ENCODE measurements at places on chromosomes 5 and 9.
A peak's percentile ranks its signal among the peaks of the same experiment; 100 is the strongest.

- DNase-seq = no peak
Observed at GRCh38 chr5:2737273-2738155, 14.0 kb downstream of the IRX2 start.

- no peak for DNase-seq
Observed at GRCh38 chr9:120435091-120435490, 144.9 kb downstream of the CDK5RAP2 start.

GRCh38 chr9:36174731-36175130 lies 5.5 kb downstream of the CCIN start:
- no peak for DNase-seq

DNA sequence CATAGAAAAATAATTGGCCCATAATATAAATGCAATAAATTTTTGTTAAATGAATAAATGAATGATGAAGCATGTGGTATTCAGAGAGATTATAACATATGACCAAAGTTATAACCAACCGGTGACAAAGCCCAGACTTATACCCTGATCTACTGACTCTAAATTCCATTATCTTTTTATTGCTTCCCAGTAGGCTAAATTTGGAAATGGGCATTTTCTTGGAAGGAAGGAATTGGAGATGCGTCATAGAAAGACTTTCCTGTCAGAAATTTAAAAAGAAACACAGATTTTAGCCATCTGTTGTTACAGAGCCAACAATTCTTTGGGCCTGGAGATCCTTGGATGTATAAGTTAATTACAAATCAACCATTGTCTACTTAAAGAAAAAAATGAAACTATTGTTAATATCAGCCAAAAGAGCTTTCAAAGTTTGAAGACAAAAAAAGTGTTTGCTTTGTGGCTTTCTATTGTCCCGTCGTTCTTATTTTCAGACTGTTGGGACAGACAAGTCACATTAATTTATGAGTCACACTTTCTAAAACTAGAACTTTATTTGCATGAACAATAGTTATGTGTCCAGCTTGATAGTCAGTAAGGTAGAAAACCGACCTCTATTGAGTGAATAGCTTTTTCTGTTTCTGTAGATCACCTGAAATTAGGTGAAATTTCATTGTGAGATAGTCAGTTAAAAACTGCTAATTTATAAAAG lies 428.7 kb downstream of the GABRG2 start:
- no peak for DNase-seq

DNA sequence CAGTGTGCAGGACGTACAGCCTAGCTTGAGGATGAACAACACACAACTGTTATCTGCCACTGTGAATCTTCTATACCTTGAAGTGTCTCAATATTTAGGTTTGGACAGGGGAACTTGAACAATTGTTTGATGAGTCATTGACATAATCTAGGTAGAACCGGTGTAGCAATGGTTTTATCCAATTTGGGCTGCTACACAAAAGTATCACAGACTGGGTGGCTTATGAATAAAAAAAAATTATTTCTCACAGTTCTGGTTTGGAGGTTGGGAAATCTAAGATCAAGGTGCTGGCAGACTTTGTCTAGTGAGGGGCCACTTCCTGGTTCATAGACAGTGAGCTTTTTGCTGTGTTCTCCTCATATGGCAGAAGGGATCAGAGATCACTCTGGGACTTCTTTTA lies 359.7 kb downstream of the HCN1 start:
- DNase-seq = no peak

DNA sequence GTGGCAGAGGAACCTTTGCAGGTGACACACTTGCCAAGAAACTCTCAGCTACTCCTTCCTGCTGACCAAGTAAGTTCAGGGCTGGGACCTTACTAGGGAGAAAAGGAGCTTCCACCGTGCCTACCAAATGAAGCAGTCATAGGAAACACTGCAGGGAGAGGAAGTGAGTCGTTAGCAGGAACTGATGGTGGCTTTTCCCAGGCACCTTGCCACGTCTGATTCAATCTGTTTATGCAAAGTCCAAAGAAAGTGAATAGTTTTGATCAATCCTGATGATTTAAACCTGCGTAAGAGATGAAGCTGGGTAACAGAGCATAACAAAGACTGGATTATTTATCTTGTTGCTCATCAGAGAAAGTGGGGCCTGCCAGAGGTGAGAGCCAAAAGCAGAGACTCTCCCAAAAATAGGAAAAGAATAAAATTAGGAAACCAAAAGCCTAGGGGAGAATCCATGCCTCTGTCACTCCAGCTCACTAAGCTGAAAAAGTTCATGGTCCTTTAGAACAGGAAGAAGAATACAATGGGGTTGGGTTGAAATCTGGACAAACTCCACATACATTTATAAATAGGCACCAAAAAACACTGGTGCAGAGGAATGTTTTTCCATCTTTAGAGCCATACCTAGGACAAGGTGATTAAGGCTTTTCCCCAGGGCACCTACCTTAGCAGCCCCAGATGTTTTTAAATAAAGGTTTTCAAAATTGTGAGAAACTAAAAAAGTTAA lies 9.3 kb upstream of the PFDN1 start:
- no peak for DNase-seq

GRCh38 chr9:88826181-88826580 lies 165.1 kb upstream of the S1PR3 start:
- no peak for DNase-seq

DNA sequence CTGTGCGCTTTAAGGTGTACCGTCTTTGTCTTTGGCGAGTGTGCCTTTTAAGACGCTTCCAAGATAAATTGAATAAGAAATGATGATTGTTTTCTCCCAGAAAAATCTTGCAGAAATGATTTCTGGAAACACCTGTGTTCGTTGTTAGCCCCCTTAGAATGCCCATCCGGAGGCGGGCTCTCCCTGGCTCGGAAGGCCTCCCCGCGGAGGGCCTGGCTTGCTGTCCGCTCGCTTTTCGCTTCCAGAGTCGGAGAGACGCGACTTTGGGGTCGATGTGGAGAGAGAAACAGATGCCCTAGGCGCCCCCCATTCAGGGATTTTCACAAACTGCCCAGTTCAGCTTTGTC lies 23.9 kb downstream of the LECT2 start:
- DNase-seq = no peak

DNA sequence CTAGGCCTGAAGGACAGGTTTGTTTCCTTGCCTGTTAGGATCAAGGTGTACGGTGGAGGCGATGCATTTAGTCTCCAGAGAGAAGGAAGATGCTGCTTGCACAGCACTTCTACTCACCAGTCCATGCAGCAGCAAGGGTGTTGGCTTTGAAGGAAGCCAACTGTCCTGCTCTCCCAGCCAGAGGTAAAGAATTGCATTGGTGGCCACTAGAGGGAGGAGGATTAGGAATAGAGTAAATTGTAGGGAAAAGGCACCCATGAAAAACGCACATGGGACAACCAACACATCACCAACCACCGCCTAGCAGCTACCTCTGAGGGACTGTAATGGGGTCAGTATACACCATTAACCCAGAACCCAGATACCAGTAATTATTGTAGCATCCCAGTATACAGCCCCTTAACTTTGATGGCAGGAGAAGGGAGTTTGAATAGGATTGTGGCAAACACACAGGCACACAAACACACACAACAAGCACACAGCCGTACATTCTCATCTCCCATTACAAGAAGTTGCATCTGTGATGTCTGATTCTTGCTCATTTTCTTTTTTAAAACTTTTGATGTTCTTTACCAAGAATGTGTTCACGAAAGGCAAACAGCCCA lies 267.7 kb downstream of the ADAMTS6 start:
- peak; percentile 5 for DNase-seq

GRCh38 chr5:113035096-113035495 lies 58.5 kb downstream of the DCP2 start:
- no peak for DNase-seq

DNA sequence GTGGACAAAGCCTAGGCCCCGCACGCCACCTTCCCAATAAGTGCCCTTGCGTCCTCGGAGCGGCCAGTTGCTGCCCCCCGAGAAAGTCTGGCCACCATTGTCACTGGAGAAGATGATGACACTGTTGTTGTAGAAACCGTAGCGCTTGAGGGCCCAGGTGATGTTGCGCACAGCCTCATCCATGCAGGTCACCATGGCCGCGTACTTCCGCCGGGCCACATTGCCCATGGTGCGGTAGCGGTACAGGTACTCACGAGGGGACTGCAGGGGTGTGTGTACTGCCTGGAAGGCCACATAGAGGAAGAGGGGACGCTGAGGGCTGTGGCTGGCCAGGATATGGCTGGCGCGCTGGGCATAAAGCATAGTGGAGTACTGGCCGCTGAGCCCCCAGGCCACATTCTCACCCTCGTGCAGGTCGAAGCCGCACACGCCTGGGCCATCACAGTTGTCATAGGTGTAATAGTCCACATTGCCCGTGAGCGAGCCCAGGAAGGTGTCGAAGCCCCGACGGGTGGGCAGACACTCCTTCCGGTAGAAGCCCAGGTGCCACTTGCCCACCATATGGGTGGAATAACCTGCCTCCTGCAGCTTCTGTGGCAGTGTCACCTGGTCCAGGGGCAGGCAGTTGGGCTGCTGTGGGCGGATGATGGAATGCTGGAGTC lies 4.6 kb downstream of the ARSI start:
- no peak for DNase-seq

- DNase-seq = peak; percentile 56
Observed at GRCh38 chr9:94952565-94953373, 226.3 kb downstream of the AOPEP start.

GRCh38 chr5:86596476-86596875 lies 21.3 kb upstream of the COX7C start:
- no peak for DNase-seq

GRCh38 chr5:18220631-18221030 lies 586.4 kb downstream of the TAF11L14 start:
- no peak for DNase-seq

DNA sequence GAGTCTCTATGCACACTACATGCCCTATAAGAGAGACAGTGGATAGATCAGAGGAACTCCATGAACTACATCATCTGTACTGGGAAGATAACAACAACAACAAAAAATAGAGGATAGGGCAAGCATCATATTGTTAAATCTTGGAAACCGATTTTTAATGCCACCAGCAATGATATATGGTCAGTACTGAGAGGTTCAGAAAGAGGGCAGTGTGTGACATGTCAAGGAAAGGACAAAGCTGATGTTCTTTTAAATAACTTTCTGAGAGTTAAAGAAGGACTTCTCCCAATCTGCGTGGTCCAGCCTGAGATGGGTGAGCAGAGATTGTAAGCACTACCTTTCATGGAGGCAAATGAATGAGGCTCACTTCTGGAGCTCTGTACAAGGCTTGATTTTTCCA lies 62.0 kb upstream of the PHF24 start:
- peak; percentile 10 for DNase-seq

DNA sequence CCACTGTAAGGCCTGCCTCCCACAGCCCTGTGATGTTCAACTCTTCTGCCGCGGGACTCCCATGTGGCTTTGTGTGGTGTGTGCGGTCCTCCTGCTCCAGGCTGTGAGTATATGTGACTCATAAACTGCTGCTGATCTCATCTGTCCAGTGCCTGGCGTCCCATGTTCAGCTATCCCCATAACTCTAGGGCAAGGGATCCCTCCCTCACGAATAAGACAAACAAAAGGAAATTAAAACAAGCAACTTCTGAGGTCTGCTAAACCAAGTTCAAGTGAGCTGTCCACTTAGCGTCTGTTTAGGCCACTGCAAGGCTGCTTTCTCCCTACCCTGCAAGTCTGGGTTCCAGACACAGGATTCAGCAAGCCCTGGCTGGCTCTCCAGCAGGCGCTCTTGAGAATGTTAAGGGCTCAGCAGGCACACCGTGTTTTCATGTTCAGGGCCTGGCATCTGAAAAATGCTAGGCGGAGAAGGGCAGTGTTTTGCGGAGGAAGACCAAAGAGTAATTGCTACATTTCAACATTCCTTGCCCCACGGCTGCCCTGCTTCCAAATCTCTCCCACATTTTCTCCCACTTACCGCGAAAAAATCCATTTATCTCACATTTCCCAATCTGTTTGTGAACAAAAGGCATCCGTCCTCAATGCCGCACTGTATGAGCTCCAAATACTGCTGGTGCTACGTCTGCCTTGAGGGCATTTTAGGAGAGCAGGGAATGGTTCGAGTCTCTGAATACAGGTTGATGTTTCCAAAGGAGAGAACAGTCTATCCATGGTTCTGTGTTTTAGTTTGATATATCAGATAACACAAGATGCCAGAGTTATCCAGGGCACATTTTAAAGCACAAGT lies 280.2 kb downstream of the SEMA5A start:
- DNase-seq = no peak

DNA sequence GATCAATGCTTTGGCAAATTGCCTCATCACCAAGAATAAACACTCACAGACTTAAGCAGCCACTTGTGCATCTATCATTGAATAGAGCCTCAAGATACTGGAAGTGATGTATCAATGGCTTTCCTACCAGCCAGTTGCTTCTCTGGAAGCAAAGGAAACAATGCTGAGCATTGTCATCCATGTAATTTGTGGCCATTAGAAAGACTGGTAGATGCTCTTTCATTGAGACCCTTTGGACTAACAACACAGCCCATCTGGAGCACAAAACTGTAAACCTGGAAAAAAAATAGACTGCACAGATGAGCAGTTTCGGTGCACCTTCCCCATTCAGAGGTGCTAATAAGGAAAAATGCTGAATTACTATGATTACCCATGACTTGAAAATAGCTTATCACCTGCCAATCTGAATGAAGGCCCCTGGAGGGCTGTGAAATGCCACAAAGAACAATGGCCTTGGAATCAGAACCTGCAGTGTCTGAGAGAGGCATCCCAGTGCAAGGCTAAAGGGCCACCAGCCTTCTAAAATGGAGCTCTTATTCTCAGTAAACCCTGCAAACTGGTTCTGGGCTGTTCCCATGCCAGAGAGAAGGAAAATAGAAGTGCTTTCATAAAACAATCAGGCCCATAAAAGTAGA lies 127.5 kb downstream of the RFK start:
- no peak for DNase-seq

GRCh38 chr5:153476767-153477166 lies 13.7 kb upstream of the GRIA1 start:
- DNase-seq = no peak

DNA sequence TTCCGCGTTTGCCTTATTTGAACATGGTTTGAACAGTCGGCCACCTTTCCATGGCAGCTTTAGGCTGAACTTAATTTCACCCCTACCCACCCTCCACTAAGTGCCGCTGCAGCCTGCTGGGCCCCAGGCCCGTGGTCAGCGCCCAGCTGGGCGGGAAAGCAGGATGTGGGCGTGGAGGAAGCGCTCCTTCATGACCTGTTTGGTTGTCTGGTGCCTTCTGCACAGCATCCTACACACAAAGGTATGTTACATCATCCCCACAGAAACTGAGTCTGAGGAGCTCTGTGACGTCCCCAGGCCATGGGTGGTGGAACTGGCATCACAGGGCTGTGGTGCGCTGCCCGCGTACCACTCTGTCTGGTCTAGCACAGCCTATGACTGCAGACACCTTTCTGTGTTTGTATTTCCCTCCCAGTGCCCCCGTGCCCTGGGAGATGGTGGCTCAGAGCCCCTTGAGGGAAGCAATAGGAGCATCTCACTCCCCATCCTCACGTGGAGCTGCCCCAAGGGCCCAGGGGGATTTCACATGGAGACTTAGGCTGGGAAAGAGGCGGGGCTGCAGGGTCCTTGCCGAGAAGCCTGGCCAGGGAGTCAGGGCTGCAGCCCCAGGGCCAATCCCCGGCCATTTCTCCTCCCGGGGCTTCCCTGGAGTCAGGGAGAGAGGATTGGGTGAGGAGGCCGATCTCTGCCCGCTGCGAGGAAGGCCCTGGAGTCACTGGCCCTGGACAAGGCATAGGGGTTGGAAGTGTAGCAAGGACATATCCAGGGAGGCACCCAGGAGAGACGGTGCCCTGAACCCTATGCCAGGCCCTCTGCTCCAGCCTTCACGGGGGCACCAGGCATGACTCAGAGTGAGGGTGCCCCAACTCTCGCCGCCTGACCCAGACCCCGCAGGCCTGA lies 37.5 kb upstream of the SUSD3 start:
- DNase-seq = peak; percentile 37

Measured in natural killer cell (primary cell).